ENCODE measurements at places on chromosomes 2 and 18. TPM values are rescaled to one million over a fixed set of nuclear protein-coding genes. Genes with fewer than 3 reads are reported as not detected.

GNLY gene
- 9.9 TPM for total RNA-seq

STK25 gene
- 105 TPM for total RNA-seq

ABCG8 gene
- not detected for total RNA-seq

ACTG2 gene
- not detected for total RNA-seq

ALK gene
- total RNA-seq, result not detected

GPC1 gene
- total RNA-seq, result 1.7 TPM

PRSS56 gene
- not detected for total RNA-seq

EVA1A gene
- total RNA-seq, result not detected

UGT1A7 gene
- total RNA-seq, result not detected

C2orf78 gene
- not detected for total RNA-seq

Measured in T-helper 17 cell (primary cell).